ENCODE measurements at places on chromosomes 13 and 19.

DNA sequence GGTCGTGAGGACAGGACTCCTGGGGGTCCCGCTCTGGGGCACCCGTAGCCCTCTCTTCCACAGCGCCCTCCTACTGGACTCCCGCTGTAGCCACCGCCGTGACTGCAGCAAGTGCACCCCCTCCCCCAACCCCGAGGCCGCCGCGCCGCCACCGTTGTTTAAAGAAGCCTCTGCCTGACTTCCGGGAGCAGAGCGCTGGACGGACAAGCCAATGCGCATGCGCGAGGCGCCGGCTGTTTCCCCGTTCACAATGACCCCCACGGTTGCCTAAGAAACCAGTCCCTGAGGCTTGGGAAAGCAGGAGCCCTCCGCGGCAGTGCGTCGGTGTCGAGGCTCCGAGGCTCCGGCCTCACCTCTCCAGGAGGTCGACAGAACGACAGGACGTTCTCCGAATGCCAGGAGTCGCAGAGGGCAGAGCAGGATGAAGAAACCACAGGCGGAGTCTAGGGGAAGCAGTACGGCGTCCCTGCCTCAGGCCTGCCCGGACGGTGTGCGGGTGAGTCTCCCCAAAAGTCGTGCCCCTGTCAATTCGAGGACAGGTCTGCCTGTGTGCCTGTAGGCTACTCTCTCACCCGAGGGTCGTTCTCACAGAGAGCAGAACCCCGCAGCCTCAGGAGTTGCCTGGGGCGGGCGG, 70.5 kb upstream of the ZNF420 start:
- DNase-seq = no peak

- no peak for DNase-seq
These were observed 62.7 kb upstream of the MYCBP2 start for GRCh38 chr13:77389625-77390000.

GRCh38 chr19:1429750-1430149, 8.4 kb upstream of the RPS15 start:
- DNase-seq = no peak

DNA sequence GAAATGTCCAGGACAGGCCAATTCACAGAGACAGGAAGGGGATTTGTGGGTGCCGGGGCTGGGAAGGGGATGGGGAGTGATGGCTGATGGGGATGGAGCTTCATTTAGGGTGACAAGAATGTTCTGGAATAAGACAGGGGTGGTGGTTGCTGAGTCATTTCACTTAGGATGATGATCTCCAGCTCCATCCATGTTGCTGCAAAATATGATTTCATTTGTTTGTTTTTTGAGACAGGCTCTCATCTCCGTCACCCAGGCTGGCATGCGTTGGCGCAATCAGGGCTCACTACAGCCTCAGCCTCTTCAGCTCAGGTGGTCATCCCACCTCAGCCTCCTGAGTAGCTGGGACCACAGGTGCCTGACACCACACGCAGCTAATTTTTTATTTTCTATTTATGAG, 3.1 kb upstream of the JSRP1 start:
- no peak for DNase-seq

DNA sequence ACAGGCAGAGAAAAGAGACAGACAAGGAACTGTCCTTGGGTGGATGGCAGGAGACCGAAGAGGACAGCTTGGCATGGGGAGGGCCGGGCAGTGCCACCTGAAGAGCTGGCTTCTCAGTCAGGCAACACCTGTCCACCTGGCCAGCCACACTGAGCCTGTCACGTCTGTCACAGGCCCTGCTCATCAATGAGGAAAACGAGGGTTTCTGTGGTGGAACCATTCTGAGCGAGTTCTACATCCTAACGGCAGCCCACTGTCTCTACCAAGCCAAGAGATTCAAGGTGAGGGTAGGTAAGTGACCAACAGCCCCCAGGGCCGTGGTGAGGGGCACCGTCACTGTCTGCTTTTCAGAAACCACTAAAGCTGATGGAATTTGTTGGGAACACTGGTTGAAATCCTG, 11.2 kb upstream of the PROZ start:
- DNase-seq = no peak

DNA sequence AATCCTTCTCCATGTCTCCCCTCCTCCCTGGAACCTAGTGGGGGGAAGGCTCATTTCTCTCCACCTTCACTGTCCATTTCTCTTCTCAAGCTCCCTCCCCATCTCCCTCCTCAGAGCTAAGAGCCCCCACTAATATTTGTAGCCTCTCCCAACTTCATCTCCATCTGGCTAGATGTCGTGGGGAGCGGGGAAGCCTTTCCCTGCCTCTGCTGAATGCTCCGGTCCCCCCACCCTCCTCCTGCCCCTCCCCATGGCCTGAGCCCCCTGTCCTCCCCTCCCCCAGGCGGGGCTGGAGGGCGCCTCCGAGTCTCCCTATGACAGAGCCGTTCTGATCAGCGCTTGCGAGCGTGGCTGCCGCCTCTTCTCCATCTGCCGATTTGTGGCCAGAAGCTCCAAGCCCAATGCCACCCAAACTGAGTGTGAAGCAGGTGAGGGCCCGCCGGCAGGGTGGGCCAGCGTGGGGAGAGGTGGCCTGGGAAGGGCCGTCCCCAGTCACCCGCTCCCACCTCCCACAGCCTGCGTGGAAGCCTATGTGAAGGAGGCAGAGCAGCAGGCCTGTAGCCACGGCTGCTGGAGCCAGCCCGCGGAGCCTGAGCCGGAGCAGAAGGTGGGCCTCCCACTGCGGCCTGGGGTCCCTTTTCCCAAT, 1.0 kb downstream of the TMEM59L start:
- DNase-seq = no peak

GRCh38 chr13:28583651-28584091, 75.3 kb upstream of the POMP start:
- no peak for DNase-seq

GRCh38 chr13:106533943-106534638, 1.4 kb downstream of the EFNB2 start:
- DNase-seq = peak; percentile 48

- DNase-seq = no peak
These were observed 1647.6 kb upstream of the SPRY2 start for GRCh38 chr13:81988567-81988966.

GRCh38 chr19:44582581-44583265, 30.6 kb upstream of the IGSF23 start:
- DNase-seq = no peak

GRCh38 chr19:55341171-55341588, 1.5 kb downstream of the KMT5C start:
- DNase-seq = peak; percentile 83

DNA sequence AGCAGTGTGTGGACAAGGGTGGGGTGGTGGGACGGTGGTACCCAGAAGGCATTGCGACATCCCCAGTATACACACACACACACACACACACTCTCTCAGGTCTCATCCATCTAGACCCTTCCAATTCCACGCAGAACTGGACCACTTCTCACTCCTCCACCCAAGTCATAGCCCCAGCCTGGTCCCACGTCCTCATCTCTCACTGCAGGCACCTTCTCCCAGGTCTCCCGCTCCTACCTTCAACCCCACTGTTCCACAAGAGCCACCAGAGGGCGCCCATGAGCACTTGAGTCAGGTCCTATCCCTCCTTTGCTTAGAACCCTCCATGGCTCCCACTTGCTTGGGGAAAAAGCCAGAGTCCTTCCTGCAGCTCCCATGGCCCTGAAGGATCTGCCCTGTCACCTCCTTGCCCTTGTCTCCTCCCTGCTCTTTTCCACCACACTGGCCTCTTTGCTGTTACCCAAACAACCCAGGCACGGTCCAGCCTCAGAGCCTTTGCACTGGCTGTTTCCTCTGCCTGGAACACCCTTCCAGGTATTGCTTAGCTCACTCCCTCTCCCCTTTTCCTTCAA, 62.6 kb downstream of the IER2 start:
- no peak for DNase-seq

GRCh38 chr13:98975822-98976261, 2.0 kb downstream of the DOCK9 start:
- no peak for DNase-seq

DNA sequence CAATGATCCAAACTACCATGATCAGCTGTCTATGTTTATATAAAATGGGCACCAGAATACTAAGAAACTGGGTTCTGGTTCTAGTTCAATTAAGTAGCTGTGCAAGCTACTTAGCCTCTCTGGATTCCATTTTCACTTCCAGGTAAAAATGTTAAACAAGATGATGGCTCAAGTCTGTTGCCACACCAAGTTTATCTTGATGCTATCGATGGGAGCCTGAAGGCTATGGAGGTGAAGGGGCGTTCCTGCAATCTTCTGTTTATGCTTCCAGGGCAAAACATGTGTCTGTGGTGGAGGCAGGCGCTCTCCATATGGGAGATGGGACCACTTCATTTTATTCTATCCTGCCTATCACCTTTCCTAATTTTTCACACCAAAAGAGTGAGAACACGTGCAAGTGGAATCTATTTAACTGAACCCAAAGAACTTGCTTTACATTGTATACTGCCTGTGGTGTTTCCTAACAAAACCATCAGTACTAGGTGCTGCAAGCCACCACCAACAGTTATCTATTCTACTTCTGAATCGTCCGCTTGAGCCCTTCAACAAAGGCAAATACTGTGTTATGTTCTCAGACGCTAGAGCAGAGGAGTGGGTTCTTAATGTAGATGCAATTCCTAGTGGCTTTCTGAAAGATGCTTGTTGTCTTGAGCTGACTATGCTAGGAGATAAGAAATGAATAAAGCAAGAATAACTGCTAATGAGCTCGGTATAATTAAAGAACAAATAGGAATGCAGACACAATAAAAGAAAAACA, 70.9 kb downstream of the DOCK9 start:
- DNase-seq = no peak

GRCh38 chr13:40120781-40121180, 465.3 kb downstream of the COG6 start:
- no peak for DNase-seq

DNA sequence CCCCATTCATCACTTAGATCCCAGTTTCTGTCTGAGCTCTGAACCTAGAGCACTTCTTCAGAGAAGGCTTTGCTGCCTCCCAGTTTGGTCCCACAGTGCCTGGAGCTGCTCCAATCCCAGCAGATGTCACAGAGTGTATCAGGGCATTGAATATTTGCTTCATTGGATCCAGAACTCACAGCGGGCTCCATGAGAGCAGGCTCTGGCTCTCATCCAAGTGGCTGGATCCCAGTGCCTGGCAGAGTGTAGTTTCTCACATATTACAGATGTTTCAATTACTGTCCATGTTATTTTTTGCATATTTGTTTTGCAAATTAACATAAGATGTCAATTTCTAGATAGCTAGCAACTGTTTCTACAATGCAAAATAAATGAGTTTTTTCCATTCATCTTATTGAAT, 50.6 kb downstream of the MYO16 start:
- DNase-seq = no peak

DNA sequence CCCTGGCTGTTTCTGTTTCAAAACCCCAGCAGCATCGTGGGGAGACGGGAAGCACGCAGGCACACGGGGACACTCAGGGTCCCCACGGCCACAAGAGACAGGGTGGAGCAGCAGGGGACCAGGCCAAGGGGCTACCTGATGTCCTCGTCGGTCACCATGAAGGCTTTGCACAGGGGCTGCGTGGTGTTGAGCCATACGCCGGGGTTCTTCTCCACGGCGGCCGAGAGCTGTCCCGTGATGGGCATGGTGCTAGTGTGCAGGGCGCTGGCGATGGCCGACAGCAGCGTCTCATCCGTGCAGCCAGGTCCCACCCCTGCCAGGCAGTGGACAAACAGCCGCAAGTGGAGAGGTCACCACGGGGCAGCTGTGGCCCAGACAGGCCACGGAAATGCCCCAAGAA, 11.7 kb downstream of the MBD3 start:
- DNase-seq = no peak

DNA sequence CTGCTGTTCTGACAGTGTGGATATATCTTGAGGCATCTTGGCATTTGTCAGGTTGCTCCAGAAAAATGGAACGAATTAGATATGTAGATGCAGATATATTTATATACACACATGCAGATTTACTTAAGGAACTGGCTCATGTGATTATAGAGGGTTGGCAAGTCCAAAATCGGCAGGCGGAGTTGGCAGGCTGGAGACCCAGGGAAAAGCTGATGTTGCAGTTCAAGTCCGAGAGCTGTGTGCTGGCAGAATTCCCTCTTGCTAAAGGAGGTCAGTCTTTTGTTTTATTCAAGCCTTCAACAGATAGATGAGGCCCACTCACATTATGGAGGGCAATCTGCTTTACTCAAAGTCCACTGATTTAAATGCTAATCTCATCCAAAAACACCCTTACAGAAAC, 24.4 kb upstream of the CSNK1A1L start:
- DNase-seq = no peak

DNA sequence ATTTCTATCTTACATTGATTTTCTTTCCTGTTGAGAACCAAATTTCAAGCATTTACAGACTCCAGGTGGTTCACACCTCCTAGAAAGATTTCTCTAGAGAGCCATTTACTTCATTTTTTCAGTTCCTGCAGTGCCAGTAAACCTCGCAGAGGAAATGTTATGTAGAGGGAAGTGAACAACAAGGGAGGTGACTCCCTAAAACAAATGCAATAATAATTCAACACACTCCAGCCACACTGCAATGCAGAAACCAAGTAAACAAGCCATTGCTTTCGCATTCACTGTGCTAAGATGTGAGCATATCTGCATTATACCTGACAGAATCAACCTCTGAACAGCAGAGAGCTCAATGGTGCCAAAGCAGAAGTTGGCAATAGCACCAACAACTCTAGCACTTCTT, 215.1 kb downstream of the RBM26 start:
- DNase-seq = no peak

DNA sequence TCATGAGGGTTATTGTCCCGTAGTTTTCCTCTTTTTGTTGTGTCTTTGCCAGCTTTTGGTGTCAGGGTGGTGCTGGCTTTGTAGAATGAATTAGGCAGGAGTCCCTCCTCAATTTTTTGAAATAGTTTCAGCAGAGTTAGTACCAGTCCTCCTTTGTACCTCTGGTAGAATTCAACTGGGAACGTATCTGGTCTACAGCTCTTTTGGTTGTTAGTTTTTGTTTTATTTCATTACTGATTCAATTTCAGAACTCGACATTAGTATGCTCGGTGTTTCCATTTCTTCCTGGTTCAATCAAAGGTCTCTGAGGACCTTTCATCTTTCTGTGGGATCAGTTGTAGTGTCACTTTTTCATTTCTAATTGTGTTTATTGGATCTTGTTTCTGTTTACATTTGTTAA, 1237.0 kb upstream of the PCDH9 start:
- no peak for DNase-seq

DNA sequence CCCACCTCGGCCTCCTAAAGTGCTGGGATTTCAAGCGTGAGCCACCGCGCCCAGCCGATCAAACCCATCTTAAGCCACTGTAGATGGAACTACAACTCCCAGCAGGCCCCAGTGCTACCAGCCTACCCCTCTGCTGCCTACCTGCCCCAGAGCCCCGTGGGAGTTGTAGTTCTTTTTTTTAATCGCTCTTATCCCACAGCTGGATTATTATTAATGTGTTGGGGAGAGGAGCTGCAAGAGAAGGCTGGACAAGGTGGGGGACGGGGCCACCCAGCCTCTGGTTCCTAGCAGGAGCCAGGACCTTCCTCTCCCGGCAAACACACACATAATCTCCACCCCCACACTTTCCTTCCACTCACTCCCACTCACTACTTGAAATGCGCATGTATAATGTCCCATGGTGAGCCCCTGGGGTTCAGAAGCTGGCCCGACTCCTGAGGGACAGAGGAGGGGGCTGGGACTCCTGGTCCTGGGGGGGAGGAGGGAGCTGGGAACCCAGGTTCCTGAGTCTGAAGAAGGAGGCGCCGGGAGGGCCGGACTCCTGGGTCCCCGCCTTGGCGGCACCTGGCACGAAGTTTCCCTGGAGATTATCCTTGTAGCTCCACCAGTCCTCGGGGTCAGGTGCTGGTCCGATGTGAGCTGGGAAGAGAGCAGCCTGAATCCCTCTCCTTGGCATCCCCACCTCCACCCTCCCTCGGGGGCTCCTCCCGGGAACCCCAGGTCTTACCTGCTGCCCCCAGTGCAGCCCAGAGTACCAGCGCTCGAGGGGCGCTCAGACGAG, 958 bp downstream of the CA11 start:
- DNase-seq = peak; percentile 73

Data from DMS79 (cell line).